ENCODE measurements at places on chromosomes 3 and 15.

- no peak for DNase-seq
These were observed 84.6 kb downstream of the PLSCR2 start for GRCh38 chr3:146384786-146385185.

DNA sequence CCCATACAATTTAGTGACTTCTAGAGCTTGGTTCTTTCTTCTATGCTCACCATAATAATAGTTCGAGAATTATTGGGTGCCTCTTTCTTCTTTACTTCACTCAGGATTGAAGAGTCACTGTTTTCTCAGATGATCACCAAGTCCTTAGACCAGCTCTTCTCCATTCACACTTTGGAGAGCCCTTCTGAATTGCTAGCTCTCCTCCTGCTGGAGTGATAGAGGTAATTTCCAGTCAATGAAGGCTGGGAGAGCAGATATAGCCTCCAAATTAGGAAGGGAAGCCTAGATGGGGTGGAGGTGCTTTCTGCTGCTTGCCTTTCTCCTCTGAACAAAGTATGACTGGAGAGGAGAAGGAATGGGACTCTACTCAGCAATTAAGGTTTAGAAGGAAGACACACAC is 10.7 kb upstream of the BBX start:
- no peak for DNase-seq

- no peak for DNase-seq
These were observed 111.1 kb downstream of the FBXL22 start for GRCh38 chr15:63708126-63708772.

DNA sequence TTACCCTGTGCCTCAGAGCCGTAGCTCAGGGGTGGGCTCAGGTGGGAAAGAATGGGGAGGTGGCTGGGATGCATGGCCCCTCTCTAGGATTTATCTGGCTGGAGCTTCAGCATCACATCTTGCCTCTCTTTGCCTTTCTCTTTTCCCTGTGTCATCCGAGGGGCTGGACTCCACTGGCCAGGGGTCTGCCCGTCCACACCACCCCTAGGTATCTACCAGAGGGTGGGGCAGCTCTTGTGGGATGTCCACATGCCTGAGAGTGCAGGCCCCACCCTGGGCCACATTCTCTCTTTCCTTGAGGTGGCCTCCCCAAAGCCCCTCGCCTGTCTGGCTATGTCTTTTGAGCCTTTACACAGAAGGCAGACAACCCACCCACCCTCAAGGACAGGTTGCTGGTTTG is 37.2 kb downstream of the PXYLP1 start:
- no peak for DNase-seq

DNA sequence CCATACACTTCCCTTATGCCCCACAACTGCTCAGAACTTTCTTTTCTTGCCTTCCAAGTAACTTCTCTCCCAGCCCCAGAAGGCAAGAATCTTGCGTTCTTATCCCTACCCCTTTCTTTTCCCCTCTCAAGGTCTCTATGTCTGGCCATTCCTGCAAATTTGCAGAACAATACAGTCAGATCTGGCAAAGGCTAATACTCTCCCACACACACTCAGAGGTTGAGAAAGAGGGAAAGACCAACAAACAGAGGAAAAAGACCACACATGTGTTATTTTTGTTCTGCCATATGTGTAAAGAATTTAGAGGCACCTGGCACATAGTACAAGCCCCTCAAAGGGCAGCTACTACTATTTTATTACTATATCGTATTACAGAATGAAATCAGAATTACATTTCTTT is 25.7 kb downstream of the GJD2 start:
- DNase-seq: no peak

- no peak for DNase-seq
These were observed 27.2 kb upstream of the ADAMTS7 start for GRCh38 chr15:78838489-78838888.

- DNase-seq: no peak
These were observed 9.0 kb downstream of the PIF1 start for GRCh38 chr15:64816452-64816851.

- DNase-seq: no peak
These were observed 40.8 kb upstream of the BHLHE40 start for GRCh38 chr3:4938281-4938982.

- DNase-seq: no peak
These were observed 59.6 kb upstream of the GOLIM4 start for GRCh38 chr3:168155303-168155702.

GRCh38 chr3:194893121-194893987 is 207.7 kb downstream of the FAM43A start:
- no peak for DNase-seq

- no peak for DNase-seq
These were observed 94.7 kb downstream of the LRIG1 start for GRCh38 chr3:66406163-66406562.

DNA sequence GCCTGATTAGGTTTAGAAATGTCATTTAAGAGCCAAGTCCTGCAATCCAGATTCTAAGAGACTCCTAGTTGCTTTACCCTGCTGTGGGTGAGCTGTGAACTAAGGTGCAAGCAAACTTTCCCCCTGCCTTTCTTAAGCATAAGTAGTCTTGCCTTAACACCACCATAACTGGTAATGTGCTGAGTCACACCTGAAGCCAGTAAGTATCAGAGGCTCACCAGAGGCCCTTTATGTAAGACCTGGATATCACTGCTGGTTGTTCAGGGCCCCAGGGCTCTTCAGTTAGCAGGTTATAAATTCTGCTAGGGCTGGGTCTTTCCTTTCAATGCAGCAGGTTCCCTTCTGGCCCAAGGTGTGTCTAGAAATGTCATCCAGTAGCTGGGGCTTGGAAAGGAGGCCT is 509.9 kb downstream of the VGLL3 start:
- DNase-seq: no peak

GRCh38 chr15:43441316-43441715 is 51.6 kb downstream of the TP53BP1 start:
- DNase-seq: no peak

DNA sequence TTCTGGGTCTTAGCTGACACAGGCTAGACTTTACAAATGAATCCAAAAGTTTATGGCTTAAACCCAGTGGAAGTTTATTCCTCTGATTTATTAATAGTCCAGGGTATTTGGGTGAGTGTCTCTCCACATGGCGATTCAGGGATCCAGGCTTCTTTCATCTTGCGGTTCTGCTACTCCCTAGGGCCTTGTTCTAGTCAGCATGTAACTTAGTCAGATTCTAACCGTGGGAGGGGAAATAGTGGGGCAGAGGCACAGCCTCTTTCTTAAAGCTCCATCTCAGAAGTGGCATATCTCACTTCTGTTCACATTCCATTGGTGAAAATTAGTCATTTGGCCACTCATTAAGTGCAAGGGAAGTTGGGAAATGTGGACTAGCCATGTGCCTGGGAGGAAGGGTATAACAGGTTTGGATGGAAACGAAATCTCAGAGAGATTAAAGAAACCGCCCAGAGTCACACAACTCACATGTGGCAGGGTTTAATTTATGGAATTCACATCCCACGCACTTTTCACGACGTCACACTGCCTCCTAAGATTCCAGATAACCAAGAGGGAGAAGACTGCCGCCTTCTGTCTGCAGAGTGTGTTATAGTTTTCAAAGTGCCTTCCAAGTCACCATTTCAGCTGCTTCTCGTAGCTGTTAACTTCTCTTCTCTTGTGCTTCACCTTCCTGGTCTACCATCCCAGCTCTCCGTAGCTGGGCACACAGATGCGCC is 11.4 kb upstream of the RASGRF1 start:
- no peak for DNase-seq

- no peak for DNase-seq
These were observed 25.2 kb downstream of the SNAPC5 start for GRCh38 chr15:66472176-66472999.

- no peak for DNase-seq
These were observed 55.6 kb upstream of the CGNL1 start for GRCh38 chr15:57320631-57321220.

GRCh38 chr3:128312271-128312670 is 154.4 kb downstream of the DNAJB8 start:
- no peak for DNase-seq

GRCh38 chr15:64856429-64857145 is 14.9 kb downstream of the PLEKHO2 start:
- no peak for DNase-seq

GRCh38 chr3:33644582-33644981 is 73.5 kb downstream of the CLASP2 start:
- no peak for DNase-seq

GRCh38 chr3:46490338-46491084 is 7.3 kb upstream of the RTP3 start:
- DNase-seq: no peak

GRCh38 chr3:44058022-44058867 is 183.4 kb upstream of the TOPAZ1 start:
- peak; percentile 36 for DNase-seq

GRCh38 chr15:38059665-38060064 is 125.2 kb downstream of the TMCO5A start:
- DNase-seq: no peak

DNA sequence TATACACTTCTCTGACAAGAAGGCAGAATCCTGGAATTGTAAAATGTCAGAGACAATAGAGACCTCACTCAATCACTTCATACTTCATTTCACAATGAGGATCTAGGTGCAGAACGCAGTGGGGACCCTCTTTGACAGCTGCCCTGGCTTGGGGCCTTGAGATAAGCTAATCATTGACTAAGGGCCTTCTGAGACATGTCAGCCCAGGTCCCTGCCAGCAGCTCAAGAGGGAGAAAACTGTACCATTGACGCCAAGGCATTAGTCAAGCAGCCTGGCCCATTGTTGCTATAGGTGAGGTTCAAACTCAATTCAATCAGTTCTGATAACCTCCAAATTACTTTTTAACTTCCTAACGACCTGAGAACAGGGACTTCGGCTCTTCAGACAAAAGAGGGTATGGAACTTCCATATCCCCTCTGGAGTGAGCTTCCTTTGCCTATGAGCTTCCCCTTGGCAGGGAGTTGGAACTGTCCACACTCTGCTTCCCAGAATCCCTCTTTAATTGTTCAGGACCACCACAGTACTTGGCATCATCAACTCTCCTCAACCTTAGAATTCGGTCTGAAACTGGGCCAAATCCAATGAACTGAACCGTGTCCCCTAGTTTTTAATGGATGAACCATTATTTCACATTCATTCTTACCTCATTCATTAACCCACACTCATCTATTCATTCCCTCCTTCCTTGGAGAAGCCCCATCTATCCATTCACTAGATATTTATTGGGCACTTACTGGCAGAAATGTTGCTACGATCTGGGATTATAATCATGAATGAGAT is 1.5 kb upstream of the CYP8B1 start:
- no peak for DNase-seq

- no peak for DNase-seq
These were observed 435.6 kb downstream of the MECOM start for GRCh38 chr3:169227911-169228310.

DNA sequence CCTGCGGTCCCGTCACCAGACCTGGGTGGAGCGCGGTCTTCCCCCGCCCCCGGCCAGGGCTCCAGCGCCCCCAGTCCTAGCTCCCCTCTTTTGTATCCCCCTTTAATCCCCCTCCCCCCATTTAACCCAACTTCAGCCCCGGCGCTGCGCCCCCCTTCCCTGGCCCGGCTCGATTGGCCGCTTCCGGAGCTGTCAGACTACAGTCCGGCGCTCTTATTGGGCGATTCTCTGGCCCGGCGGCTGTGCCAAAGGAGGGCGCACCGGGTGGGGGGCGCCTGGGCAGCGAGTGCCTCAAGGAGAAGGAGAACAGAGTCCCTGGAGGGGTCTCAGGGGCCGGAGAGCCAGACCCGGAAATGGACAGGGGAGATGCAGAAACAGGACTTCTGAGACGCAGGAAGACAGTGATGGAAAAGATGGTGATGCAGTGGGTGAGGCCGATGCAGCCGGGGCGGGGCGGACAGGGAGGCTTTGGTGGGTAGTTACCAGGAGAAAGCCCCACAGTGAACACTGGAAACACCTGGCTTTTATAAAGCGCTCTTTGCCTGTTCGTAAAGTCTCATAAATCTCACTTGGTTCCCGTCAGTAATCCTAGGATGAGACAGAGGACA is 1.2 kb upstream of the ADCY5 start:
- no peak for DNase-seq

DNA sequence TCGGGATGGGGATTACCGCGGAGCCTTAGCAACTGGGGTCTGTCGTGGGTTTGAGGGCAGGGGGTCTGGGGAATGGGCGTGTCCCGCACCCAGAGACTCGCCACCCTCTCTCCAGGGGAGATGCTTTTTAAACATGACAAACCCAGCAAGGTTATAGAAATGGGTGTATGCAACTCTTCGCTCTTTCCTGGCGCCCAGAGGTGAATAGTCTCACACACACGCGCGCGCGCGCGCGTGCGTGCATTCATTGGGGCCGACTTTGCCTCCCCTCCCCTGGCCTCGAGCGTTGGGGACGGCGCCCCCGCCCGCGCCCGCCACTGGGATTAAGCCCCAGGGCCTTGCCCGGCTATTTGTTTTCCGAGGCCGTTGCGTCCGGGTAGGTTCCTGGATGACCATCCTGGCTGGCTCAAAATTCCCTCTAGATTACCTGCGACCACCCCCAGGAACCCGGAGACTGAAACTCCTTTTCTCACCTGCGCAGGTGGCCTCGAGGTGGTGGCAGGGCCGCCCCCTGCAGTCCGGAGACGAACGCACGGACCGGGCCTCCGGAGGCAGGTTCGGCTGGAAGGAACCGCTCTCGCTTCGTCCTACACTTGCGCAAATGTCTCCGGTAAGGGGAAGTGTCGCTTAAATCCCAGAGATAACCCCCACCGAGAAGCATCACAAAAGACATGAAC is 777 bp downstream of the GPR160 start:
- no peak for DNase-seq

GRCh38 chr3:120182613-120183511 is 88.6 kb upstream of the GSK3B start:
- DNase-seq: no peak

DNA sequence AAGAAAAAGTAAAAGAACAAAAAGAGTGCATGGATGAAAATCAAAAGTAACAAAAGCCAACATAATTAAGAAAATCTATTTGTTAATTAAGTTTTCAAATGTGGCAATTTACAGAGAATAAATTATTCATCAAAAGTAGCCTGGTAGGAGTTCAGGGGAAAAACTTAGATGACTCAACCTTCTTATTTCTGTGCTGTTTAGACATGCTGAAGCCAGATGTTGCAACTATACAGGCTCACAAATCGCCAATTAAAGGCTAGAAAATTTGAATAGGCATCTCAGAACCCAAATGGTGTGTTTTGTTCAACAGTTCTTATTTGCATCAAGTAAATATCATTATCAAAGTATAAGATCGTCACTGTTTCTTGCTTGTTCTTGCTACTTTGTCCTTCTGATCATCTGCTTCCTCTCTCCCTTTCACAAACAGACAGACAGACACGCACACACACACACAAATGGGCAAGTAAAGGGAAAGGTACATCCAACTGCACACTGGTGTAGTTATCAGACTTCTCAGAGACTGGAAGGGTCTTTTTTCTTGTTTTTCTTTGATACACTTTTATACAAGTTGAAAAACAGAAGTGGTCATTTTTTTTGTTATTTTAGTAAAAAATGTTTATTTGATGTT is 572.2 kb downstream of the MECOM start:
- no peak for DNase-seq

Data from stimulated activated CD8-positive, alpha-beta memory T cell treated with anti-CD3 and anti-CD28 coated beads, Interleukin-4, amount 100 ng/mL, for 4 hours (primary cell).